ENCODE measurements at places on chromosomes 12 and 14.

DNA sequence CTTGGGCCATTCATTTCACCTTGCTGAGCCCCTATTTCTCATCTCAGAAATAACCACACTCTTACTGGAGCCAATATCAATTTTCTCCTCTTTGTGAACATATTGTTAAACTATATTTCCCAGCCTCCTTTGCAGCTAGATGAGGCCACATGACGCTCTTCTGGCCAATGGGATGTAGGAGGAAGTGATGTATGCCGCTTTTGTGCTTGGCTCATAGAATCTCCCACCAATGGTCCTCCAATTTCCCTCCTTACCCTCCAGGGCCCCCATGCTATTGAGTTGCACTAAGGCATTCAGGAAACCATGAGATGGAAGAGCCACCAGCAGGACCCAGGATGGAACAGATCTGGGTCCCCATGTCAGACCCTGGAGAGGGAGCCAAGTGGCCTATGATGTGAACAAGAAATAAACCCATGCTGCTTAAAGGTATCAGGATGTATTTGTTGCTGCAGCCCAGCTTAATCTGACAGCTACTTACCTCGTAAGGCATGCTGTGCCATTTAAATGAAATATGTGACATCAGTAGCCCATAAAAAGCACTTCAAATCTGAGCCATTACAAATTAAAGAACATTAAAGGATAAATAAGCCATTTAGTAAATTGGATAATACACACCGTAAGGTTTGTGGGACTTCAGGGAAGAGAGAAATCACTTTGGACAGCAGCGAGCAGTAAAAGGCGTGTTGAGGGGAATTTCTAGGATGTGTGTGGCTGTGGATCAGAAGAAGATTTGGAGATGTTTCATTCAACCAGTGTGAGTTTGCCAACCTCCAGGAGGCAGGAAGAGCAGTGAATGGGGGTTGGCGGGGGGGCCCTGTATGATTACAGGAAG is 24.4 kb upstream of the BDKRB2 start:
- no peak for DNase-seq

GRCh38 chr12:83408851-83409250 is 722.1 kb downstream of the TMTC2 start:
- DNase-seq = no peak

GRCh38 chr14:34797747-34798583 is 77.2 kb downstream of the BAZ1A start:
- no peak for DNase-seq

DNA sequence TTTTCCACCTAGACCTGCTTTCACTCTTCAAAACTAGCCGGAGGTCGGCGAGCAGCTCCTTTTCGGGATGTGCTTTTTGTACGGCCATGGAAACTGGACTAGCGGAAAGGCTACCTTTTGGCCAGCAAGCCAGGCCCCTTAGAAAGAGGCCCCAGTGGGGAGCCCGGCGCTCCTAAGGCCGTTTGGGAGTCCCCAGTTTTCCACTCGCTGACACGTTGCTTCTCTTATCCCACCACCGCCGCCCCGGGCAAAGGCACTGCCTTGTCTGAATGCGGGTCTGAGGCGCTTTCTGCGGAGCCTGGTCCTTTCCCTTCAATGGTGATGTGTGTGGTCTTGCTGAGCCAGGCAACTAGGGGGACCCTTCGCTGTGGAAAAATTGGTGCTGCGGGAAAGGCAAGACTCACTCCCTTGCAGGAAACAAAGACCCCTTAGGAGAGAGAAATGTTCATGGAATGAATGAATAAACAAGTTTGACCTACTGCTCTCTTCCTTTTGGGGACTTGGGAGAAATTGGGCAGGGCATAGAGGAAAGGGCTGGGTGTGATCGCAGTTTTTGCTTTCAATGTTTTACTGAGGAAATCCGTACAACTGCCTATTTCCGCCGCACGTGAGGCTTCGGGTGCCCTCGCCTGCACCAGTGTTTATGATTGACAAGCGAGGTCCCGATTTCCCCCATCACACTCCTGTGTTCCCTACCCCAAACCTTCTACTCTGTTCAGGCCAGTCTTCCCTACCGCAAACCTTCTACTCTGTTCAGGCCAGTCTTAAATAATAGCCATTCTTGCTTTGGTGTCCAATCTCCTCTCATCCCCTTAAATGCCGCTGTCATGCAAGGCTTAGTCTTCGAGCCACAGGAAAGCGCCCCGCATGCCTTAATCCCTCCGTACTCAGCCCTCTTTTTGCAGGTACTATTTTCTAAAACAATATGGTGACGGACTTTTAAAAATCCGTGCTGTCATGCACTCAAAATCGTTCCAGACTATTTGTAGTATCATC is 1.0 kb upstream of the SLC38A2 start:
- peak; percentile 66 for DNase-seq

DNA sequence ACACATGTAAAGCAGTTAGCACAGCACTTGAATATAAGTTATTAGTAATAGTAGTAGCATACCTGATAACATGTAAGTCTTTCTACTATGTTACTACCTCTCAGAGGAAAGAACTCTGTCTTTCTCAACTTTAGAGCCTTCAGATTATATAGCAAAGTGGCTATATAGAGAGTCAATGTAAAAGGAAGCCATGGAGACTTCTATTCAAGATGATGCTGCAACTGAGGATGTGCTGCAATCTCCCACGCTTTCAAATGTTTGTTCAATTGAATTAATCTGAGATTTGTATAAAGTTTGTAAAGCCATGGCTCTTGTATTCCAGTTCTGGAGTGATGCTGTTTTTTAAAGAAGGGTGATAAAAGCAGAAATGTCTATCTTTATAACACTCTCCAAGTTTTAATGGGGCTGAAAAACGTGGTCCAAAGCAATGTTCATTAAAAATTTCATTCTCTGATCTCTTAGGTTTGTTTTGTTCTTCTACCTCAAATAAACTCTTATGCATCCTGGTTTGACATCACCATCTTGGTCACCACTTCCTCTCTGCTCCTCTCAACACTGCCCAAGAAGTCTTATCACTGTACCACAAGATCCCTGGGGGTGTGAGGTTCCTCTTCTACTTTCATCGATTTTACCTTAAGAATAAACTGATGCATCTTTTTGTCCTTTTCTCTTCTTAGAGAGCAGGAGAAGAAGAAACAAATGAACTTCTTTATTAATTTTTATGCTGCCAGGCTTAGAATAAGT is 40.6 kb downstream of the C12orf42 start:
- DNase-seq = no peak

DNA sequence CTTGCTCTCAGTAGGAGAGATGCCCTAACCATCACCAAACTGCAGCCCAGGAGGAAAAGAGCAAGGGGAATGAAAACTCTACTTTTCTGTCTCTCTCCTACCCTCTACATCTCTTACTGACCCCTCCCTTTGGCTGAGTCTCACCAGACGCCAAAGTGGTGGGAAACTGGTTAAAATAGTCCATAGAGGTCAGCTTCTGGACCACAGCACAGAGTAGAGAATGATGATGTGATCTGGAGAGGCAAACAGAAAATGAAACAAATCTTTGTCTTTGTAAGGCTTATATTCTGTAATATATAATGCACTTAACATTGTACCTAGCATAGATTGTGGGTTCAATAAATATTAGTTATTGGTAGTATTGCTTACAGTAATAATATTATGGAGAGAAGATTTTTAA is 81.0 kb upstream of the GARIN2 start:
- DNase-seq = no peak

DNA sequence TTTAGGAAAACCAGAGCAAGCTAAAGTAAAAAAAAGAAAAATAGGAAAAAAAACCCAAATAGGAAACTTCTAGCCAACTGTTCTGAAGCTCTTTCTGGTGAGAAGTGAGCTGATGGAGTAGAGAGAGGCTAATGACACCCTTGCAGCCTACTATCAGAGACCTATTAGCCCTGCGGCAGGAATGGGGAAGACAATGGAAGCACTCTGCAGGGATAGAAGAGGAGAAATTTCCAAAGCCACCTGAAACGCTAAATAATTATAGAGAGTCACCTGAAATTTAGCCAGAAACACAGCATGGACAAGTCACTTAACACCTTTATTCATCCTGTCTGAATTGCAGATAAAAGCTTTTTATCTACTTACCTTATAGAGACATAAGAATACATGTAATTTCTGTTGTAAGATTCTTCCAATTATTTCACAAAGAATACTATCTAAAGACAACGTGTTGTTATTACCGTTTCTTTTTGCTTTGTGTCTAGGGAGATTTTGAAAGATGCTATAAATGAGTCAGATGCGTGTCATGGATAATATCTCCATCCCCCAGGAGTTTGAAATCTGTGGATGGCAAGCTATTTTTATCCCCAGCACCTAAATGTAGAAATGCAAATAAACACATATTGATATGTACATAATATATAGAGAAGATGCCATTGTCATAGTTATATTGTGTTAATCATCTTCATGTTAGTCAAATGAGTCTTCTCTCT is 138.6 kb downstream of the TPH2 start:
- no peak for DNase-seq

GRCh38 chr12:31298515-31298910 is 27.4 kb downstream of the SINHCAF start:
- no peak for DNase-seq

- no peak for DNase-seq
These were observed 80.3 kb downstream of the WDR20 start for GRCh38 chr14:102220031-102220430.

DNA sequence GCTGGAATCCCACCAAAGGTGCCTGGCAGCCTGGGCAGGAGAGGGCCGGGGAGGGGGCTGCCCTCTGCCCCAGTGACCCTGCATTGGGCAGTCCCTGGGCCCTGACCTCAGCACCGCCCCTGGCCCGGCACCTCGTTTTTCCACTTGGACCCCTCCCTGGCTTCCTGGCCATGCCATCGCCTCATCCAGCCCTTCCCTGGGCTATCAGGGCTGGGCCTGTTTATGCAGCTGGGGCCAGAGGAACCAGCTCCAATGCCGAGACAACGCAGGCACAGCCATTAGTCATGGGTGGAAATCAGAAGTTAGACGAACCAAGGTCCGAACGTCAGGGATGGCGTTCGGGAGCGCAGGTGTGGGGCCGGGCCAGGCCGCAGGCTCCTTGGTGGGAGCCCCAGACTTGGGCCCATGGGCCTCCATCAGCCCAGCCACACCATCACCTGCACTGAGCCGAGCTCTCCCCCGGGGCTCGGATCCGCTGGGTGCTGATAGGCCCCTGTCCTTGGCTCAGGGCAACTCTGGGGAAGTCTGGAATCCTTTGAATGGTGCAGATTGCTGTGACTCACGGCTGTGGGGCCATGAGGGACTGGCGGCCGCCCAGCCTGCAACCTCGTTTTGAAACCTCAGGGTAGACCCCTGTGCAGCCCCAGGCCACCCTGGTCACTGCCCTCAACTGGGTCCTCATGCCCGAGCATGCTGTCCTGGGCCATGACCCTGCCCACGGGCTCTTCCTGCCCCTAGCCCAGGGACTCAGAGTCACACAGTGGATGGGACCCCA is 169.4 kb downstream of the KIF26A start:
- DNase-seq = no peak

DNA sequence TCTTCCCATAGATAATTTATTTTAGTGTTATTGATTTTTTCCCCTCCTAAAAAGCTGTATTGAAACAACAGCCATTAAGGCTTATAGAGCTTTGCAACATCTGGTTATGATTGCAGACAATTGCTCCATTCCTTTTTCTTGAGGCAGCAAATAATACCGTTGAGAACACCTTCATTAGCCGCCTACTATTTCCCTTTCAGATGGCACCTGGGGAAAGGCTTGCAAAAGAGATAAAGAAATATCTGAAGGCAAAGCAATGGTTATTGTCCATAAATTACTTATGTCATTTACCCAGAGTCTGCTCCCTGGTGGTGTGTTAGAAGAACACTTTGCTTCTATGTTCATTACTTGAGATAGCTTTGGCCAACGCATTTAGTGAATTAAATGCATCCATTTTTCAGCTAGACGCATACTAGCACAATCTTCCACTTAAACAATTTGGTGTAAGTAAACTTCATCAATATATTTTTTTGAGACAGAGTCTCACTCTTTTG is 377.8 kb downstream of the KCNH5 start:
- no peak for DNase-seq

GRCh38 chr12:58914457-58914856 is 5.8 kb downstream of the LRIG3 start:
- DNase-seq = no peak

DNA sequence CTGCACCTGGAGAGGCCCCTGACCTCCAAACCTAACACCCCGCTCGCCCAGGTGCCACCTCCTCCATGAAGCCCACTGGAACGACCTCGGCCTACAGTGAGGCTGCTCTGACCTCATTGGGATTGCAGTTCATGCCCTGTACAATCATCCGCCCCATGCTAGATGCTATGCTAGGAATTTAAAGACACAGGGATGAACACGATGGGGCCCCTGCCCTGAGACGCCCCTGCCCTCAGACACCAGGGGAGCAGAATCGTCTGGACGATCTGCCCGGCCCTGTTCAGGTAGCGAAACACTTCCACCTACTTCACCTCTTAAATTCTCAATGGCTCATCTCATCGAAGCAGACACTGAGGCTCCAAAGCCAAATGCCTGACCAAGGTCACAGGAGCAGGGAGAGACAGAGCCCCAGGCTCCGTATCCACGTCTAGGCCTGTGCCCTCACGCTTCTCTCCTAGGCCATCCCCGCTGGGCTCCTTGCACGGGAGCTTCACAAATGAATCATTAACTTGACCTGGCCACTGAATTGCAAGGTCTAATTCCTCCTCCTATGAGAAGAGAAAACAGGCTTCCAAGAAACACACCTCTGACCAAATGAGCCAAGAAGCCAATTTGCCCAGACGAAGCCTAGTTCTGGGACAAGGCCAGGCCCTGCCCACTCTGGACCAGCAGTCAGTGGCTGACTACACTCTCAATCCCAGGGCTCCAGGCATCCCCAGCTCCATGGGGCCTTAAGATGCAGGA is 35.2 kb downstream of the SCARB1 start:
- no peak for DNase-seq

DNA sequence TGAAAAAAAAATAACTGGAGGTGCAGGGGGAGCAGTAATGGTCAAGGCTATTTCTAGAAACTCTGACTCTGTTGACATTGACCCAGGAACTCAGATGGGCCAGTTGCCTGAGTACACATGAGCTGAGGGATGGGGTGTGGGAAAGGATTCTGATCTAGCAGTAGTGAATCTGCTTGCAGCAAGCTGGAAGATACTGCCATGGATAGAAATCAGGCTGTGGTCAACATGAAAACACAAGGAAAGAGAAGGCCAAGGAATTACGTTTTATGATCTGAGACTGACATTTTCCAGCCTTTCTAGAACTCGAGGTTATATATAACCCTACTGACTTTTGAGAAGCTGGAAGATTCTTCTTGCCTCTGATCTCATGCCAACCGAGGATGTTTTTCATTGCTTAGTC is 90.0 kb downstream of the ANO6 start:
- no peak for DNase-seq

DNA sequence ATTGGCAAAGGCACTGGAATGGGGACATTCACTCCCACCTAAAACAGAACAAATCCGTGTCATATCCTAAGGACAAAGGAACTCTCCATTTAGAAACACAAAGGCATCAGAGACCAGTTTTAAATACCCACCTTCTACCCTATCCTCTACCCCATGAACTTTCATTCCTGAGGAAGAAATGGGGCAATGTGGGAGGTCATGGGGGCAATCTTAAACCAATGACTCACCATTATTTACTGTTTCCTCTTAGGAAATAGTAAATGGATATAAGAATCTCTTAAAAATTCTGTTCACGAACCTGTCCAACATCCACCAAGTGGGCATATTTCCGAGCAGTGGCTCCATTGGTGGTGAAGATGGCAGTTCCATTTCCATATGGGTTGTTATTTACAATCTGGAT is 19.4 kb downstream of the ALDH6A1 start:
- DNase-seq = no peak

- no peak for DNase-seq
These were observed 411.4 kb downstream of the CCDC91 start for GRCh38 chr12:28601570-28602058.
